ENCODE measurements at places on chromosomes 6 and 20.

DNA sequence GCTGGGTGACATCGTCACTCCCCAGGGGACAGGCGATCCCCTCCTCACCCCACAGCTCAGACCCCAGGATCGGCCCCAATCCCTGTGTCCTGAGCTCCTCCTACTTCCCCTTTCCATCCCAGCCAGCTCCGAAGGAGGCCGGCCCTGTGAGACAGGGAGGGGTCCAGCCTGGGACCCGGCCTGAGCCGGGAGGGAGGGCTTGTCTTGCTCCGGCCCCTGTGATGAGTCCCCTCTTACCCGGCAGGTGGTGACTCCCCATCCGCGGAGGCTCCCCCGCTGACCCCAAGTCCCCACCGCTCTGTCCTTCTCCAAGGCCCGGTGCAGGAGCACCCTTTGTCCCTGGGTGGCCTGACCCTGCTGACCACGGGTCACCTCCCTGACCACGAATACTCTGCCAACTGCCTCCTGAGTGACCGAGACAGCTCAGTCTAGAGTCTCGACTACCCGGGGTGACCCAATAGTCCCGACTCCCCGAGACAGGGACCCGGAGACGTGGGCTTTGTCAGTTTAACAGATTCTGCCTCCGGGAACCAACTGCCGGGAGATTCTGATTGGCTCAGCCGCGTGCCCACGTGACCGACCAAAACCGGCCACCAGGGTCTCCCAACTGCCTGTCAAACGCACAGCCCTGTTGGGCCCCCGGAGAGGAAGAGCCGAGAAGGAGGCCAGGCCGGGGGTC, 187.4 kb upstream of the PROKR2 start:
- DNase-seq: no peak

DNA sequence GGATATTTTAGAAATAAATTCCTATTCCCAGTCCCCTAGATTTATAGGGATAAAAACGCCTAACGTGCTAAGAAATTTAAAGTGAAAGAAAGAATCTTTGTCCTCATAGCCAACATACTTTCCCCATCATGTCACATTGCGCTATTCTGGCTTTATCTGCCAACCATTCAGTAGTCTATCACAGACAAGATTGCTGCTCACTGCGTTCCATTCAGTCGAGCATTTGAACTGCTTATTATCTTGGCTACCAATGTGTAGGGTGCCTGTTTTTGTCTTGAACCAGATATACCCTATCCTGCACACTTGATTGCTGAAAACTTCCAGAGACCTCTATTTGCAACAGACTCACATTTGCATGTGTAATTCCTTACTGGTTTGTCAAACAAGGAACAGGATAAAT, 751.5 kb downstream of the EPHA7 start:
- no peak for DNase-seq

GRCh38 chr6:104684911-104685415, 174.8 kb downstream of the HACE1 start:
- DNase-seq: no peak

DNA sequence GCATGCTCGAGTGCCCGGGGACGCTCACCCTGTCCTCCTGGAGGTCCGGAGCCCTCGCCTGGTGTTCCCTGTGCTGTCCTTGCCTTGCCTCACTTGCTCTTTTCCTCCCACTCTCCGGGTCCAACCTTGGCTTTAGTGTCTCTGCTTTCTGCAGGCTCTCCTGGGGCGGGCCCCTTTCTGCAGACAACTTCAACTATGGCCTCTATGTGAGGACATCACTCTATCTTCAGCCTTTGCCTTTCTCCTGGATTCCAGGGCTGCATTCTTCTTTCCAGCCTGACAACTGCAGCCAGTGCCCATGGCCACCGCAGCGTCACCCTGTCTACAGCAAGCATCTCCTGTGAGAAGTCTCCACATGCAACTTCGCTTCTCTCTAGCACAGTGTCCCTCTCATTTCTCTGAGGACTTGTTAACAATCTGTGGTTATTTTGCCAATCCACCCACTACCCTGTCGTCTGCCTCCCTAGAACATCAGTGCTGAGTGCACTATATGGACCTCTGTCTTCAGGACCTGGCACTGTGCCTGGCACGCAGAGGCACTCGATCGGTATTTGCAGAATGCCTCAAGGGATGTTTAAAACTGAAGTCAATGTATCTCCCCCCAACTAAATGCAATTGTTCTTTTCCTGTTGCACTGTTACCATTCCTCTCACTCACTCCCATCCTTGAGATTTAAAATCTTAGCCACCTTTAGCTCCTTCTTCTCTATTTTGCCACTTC, 35.9 kb downstream of the FOXC1 start:
- DNase-seq: no peak

DNA sequence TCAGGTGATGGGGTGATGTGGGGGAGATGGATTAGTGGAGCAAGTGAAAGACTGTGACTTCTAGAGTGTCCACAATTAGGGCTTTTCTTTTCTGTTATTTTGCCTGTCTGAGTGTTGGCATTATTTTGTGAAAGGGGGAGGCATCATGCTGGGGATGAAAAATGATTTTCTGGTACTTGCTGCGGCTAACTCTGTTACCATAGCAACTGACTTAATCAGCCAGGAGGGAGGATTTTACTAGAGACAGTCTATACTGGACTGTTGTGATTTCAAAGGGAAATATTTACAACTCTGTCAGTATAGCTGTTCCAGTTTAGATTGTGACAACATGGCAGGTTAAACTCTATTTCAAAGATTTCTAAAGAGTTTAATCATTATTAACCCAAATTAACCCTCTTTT, 30.4 kb upstream of the MRAP2 start:
- no peak for DNase-seq

- DNase-seq: no peak
Measured at GRCh38 chr20:19314621-19315020, 102.2 kb downstream of the SLC24A3 start.

DNA sequence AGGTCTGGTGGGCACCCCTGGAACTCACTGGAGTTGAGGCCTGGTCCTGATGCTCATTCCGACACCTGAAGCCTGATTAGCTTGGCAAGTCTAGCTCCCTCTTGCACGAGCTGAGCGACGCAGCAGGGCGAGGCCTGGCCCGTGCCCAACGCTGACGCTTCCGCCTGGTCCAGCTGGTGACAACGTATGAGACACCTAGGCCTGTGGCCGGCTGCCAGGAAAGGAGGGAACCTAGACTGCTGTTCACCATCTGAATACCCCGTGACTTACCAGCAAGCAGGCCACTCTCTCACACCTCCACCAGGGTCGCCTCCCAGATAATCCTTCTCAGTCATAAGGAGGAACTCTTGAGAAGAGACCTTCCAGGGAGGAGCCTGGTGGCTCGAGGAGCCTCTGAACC, 24.5 kb downstream of the YTHDF1 start:
- no peak for DNase-seq

Data from NCI-H1930 (cell line).